ENCODE measurements at places on chromosomes 6 and 20.

DNA sequence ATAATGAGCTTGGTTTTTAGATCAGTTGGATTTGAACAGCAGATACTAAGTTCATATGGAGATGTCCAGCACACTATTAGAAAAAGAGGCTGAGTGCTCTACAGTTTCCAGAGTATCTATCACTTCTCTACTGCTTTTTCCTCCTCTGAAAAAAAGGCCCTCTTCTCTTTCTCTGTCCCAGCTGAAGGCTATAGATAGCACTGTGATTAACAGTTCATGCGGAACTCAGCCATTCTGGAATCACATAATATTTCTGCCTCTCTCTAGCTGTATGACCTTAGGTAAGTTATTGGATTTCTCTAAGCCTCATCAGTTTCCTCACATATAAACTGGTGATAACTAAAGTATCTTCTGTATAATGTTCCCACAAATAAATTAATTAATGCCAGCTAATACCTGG lies 184.1 kb downstream of the UBE3D start:
- DNase-seq = no peak

DNA sequence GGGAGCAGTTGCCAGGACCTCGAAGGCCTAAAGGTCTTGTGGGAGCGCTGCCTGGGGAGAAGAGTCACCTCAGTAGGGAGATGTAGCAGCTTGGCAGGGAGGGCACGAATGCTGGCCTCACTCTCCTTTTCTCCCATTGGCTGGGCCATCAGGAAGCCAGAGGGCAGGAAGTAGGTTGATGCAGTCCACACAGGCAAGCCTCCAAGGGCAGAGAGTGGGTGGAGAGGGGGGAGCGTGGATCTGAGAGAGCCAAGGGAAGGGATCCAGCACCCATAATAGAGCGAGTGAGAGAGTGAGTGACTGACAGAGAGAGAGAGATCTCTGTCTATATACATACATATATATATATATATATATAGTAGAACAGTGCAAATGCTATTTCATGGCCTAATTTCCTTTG lies 215.3 kb upstream of the LRFN2 start:
- no peak for DNase-seq

DNA sequence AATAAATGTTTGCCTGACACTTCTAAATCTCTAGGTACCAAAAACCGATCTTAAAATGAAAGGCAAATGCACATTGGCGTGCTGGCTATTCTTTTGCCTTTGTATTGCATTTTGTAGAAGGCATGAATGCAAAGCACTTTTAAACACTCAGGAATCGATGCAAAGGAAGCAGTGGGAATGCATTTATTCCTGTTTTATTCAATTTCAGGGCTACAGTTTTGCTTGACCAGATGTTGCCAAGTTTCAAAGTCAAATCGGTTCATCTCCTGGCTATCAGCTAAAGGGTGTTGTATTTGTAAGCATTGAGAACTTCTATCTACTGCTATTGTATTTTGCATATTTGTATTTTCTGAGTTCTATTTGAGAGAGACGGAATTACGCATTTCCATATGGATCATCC lies 659.8 kb upstream of the SLC35B3 start:
- no peak for DNase-seq

DNA sequence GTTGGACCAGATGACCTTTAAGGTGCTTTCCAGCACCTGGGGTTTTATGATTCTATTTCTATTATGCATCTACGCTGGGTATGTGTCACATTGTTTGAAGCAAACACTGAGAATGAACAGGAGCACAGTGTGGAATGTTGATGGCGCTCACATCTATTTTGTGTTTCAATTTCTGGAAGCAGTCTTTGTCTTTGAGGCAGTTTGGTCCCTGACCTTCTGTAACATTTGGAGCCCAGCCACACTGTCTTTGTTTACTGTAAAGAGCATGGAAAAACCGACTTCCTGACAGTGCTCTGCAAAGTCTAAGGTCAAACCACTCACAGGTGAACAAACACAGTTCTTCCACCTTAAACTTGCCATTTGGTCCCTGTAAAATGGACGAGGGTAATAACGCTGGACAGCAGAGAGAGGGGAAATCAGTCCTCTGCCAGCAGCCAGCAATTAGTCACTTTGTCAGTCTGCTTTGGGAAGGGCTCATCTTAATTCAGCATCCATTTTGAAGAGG lies 155.5 kb downstream of the PRL start:
- DNase-seq = no peak

All from activated effector memory CD4-positive, alpha-beta T cell treated with Interleukin-2 at 50 U/mL for 16 hours (primary cell).